ENCODE measurements at places on chromosomes 2 and 18.

DNA sequence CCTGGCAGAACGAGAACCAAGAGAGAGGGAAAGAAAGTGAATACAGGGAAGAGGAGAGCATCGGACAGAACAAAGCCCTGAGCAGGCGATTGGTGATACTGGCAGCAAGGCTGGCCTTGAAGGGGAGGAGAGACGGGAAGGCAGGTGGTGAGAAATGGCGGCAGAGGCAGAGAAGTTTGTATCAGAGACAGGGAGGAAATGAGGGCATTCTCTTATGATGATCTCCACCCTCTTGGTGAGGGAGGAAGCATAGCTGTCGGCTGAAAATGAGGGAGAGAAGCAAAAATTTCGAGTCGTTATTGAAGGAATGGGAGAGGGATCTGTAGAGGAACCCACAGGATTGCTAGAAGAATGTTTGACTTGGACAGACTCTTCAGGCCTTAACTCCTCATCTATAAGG, 80.6 kb downstream of the CLIP4 start:
- no peak overlapping the region for H3K4me3 ChIP-seq
- no peak for DNase-seq
- H3K4me1 ChIP-seq: no peaks in the 10 kb centered on the region
- no peaks in the 10 kb centered on the region for H3K36me3 ChIP-seq
- peaks cover 18% of the 10 kb centered on the region for H3K27me3 ChIP-seq

- peaks cover 22% of the 10 kb centered on the region for H3K4me1 ChIP-seq
- no peak overlapping the region for H3K4me3 ChIP-seq
- DNase-seq: no peak
- no peaks in the 10 kb centered on the region for H3K36me3 ChIP-seq
Measured at GRCh38 chr2:234256516-234256915, 206.0 kb downstream of the SPP2 start.

DNA sequence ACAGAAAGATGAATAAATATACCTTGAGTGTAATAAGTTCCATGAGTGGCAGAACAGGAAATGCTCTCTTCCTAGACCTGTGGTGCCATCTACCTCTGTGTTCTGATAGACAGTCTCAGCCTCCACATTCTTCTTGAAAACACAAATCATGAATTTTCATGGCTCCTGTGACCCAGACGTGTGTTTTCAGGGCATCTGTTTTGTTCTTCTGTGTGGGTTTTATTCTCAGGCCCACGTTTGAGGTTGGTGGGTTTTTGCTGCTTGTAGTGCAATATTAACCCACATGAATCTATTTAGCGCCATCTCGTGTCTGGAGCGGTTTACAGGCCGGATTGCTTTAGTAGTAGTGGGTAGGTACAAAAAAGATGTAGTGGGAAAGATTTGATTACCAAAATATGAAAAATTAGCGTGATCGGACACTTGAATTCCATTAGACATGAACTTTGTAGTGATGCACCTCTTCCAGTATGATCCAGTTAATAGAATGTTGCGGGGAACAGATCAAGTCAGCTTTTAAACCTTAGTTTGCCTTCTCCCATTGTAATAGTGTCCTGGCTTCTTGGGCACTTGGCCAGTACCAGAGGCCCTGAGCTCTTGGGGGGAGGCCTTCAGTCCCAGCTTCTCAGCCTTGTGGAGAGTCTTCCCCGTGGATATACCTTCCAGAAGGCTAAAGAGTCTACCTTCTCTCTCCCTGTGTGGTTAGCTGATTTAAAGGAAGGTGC, 256.5 kb downstream of the TPGS2 start:
- H3K27me3 ChIP-seq: no peaks in the 10 kb centered on the region
- no peak overlapping the region for H3K27ac ChIP-seq
- peaks cover 10% of the 10 kb centered on the region for H3K36me3 ChIP-seq
- H3K4me1 ChIP-seq: peaks cover 10% of the 10 kb centered on the region

DNA sequence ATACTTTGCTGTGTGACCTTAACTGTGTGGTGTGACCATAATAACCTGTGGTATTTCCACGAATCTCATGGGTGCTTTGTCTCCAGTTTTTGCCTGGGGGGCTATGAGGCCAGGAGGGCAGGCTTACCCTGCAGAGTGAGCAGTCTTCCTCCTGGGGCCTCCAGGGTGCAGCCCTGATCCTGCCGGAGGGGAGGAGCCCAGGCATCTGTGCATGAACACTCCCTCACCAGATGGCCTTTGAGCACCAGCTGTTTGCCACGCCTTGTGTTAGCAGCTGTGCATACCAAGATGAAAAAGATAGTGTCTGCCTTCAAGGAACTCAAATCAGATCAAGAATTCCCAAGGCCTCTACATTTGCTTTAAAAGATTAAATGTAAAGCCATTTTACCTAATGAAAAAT, 75.0 kb upstream of the RBM44 start:
- H3K27ac ChIP-seq: no peak overlapping the region
- H3K36me3 ChIP-seq: peaks cover 8% of the 10 kb centered on the region
- no peak for DNase-seq
- no peaks in the 10 kb centered on the region for H3K27me3 ChIP-seq
- peaks cover 75% of the 10 kb centered on the region for H3K4me1 ChIP-seq

GRCh38 chr2:235135990-235136561, 184.3 kb downstream of the SH3BP4 start:
- DNase-seq: peak; percentile 81
- H3K27me3 ChIP-seq: peaks cover 9% of the 10 kb centered on the region
- H3K27ac ChIP-seq: no peak overlapping the region

DNA sequence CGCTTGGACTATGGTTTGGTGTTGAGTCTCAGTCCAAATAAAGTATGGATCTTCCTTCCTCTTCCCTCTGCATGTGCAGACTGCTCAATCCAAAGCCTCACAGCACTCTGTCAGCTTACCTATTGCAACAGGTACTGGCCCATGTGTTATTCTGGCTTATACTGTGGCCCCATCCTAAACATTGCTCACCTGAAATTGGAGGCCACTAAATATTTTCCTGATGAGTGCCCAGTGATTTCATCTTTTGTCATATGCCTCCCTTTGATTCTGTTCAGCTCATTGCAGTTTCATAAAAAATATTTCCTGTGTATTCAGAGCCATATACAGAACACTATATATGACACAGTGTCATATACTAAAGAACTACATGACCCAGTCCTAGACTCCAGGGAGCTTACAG, 86.3 kb upstream of the FAM136A start:
- H3K36me3 ChIP-seq: no peaks in the 10 kb centered on the region
- no peak overlapping the region for H3K4me3 ChIP-seq
- DNase-seq: no peak
- H3K27me3 ChIP-seq: peaks cover 17% of the 10 kb centered on the region
- H3K27ac ChIP-seq: no peak overlapping the region

DNA sequence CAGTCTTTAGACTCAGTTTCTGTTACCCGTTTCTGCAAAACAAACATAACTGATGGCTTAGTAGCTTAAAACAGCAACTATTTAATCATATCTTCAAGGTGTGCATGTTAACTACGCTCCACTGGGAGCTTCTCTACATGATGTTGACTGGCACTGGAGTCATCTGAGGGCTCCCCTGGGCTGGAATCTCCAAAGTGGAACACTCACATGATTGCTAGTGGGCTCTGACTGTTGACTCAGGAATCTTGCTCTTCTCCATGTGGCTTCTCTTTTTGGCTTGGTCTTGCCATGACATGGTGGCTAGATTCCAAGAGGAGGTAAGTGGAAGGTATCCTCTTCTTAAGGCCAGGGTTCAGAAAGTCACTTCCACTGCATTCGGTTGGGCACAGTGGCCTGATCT, 160.8 kb downstream of the PMAIP1 start:
- no peak for DNase-seq
- H3K27ac ChIP-seq: no peak overlapping the region
- H3K36me3 ChIP-seq: no peaks in the 10 kb centered on the region
- H3K4me3 ChIP-seq: no peak overlapping the region

GRCh38 chr2:139378373-139378772, 598.2 kb upstream of the NXPH2 start:
- H3K27ac ChIP-seq: no peak overlapping the region
- H3K36me3 ChIP-seq: no peaks in the 10 kb centered on the region
- DNase-seq: no peak
- H3K27me3 ChIP-seq: peaks cover 3% of the 10 kb centered on the region

- peaks cover 53% of the 10 kb centered on the region for H3K36me3 ChIP-seq
- no peaks in the 10 kb centered on the region for H3K27me3 ChIP-seq
- DNase-seq: no peak
- H3K4me1 ChIP-seq: no peaks in the 10 kb centered on the region
- H3K27ac ChIP-seq: no peak overlapping the region
Measured at GRCh38 chr2:159002462-159003111, 34.1 kb downstream of the TANC1 start.

GRCh38 chr2:240146627-240147278, 6.3 kb upstream of the OTOS start:
- no peak for DNase-seq
- peaks cover 40% of the 10 kb centered on the region for H3K27me3 ChIP-seq
- no peaks in the 10 kb centered on the region for H3K4me1 ChIP-seq
- H3K4me3 ChIP-seq: no peak overlapping the region

GRCh38 chr2:218161644-218162043, 5.1 kb downstream of the CXCR1 start:
- peaks cover 67% of the 10 kb centered on the region for H3K27me3 ChIP-seq
- H3K27ac ChIP-seq: no peak overlapping the region
- H3K4me1 ChIP-seq: no peaks in the 10 kb centered on the region
- no peak overlapping the region for H3K4me3 ChIP-seq

GRCh38 chr2:99865818-99866676, 276.3 kb downstream of the AFF3 start:
- H3K36me3 ChIP-seq: peaks cover 45% of the 10 kb centered on the region
- H3K4me3 ChIP-seq: no peak overlapping the region
- no peak for DNase-seq
- H3K27ac ChIP-seq: no peak overlapping the region
- no peaks in the 10 kb centered on the region for H3K27me3 ChIP-seq

GRCh38 chr18:70279470-70279869, 9.4 kb upstream of the SOCS6 start:
- no peak for DNase-seq
- H3K4me3 ChIP-seq: no peak overlapping the region
- peaks cover 6% of the 10 kb centered on the region for H3K4me1 ChIP-seq
- H3K27ac ChIP-seq: no peak overlapping the region

- H3K4me3 ChIP-seq: peak overlapping the region; percentile 3
- DNase-seq: no peak
- H3K27ac ChIP-seq: peak overlapping the region; percentile 60
- peaks cover 19% of the 10 kb centered on the region for H3K36me3 ChIP-seq
Measured at GRCh38 chr18:3014503-3015203, 1.7 kb upstream of the LPIN2 start.

GRCh38 chr2:4674007-4674406, 970.6 kb downstream of the DCDC2C start:
- H3K4me3 ChIP-seq: no peak overlapping the region
- peaks cover 4% of the 10 kb centered on the region for H3K4me1 ChIP-seq
- H3K36me3 ChIP-seq: no peaks in the 10 kb centered on the region
- no peaks in the 10 kb centered on the region for H3K27me3 ChIP-seq

DNA sequence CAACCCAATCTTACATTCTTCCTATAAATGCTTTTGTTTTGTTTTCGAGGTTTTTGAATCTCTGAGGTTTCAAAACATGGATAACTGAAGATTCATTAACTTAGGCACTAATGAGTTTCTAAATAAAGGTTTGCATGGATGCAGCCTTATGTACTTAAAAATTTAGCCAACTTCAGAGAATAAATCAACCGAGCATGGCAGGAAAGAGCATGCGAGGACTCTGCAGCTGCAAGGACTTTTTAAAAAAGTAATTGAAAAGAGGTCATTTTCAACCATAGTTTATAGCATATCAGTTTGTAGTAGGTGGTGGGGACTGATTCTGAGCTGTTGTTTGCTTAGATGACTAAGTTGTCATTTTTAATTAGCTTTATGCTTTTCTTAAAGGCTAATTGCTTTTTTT, 567.0 kb upstream of the ZEB2 start:
- H3K36me3 ChIP-seq: no peaks in the 10 kb centered on the region
- H3K27me3 ChIP-seq: no peaks in the 10 kb centered on the region
- no peak overlapping the region for H3K4me3 ChIP-seq
- H3K27ac ChIP-seq: no peak overlapping the region
